Activated naive CD4-positive, alpha-beta T cell treated with anti-CD3 and anti-CD28 coated beads, Interleukin-2, amount 50 U/mL, for 72 hours (primary cell): ENCODE measurements at places on chromosomes 7 and 10. TPM values are rescaled to one million over a fixed set of nuclear protein-coding genes. Genes with fewer than 3 reads are reported as not detected.
A peak's percentile ranks its signal among the peaks of the same experiment; 100 is the strongest.

GRCh38 chr10:126639084-126639483, 31.4 kb downstream of the C10orf90 start:
- DNase-seq, result no peak

DNA sequence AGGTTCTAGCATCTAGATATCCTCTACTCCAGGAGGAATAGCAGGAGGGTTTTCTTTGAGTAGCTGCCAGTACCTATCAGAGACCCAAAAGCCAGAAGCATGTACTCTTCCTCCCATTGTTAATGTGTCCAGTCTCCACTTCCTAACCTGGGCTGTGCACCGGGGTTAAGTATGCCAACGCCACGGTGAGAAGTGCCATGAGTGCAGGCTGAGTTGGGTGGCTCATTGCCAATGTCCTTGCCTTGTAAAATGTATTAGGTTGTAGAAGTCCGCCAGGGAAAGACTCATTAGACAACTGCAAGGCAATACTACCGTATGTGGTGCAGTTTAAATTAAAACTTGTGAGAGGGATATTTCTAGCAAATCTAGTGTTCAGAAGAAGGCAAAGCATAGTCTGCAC, 55.0 kb upstream of the PRR15 start:
- DNase-seq, result no peak

DNA sequence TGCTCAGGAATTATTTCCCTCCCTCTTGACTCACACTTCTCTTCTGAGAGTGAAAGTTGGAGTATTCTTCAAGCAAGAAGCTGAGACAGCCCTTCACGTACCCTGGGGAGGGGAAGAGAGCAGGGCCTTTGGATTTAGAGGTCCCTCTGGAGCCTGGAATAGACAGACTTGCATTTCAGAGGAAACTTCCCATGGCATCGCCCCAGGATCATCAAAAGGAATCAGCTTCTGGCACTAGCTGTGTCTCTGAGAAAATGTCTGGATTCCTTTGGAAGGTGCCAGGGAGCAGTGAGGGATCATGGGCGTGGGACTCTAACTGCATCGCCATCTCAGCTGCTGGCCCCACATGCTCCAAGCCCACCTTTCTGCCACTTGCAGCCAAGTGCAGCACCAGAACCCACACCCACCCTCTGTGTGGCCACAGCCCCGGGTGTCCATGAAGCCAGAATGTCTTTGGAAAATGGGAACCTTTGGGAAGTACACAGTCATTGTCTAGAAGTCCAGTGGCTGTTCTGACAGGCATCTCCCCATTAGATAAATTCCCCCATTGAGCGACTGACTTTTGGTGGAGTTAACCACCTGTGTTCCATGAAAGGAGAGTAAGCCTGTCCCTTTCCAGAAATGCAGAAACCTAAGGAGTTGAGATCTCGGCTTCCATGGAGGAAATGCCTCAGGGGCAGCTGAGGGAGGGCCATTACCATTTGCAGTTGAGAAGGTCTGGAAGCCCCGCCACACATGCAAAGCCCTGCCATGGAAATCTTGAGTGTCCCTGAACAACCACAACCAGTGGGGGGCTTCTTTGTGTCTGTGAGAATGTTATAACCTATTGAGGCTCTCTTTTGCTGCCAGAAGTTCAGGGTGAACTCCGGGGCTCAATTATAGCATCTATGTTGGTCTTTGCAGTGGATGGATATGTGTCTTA, 57.8 kb upstream of the GDF10 start:
- DNase-seq, result peak; percentile 40

DNA sequence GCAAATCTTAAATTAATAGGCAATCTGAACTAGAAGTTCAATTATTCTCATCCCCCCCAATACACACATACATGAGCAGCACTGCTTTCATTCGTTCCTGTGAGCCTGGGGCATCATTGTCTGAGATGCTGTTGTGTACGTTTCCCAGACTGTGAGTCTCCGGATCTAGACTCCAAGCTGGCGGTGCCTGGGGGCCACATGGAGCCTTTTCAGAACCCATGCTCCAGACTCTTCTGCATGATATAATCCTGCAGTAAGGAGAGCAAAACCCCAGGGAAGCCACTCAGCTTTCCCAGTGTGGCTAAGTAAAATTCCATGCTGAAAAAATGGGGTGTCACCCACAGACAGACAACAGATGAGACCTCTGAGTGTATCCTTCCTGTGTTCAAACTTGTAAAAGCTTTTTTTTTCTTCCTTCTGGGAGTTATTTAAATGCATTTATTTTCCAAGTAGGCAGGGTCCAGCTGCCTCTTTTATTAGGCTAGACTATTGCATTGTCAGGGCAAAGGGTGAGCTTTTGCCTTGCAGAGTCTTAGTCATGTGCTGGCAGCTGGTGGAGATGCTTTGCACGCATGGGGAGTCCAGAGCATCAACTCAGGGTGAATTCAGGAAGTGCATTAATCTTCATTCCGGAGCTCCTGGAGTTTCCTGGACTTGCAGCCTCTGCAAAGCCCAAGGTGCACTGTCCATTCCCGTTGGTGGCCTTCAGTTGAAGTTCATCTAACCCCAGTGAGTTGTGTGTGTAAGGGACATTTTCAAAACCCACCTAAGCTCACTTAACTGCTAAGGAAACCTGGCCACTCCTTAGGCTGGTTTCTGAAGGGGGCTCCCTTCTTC, 185.7 kb upstream of the ADO start:
- peak; percentile 0 for DNase-seq

Gene ITPRID1
- not detected for total RNA-seq
